A549 (cell line): ENCODE measurements at places on chromosomes 4 and X.

- no peak for DNase-seq
Measured at GRCh38 chr4:124936427-124936826, 223.9 kb upstream of the ANKRD50 start.

DNA sequence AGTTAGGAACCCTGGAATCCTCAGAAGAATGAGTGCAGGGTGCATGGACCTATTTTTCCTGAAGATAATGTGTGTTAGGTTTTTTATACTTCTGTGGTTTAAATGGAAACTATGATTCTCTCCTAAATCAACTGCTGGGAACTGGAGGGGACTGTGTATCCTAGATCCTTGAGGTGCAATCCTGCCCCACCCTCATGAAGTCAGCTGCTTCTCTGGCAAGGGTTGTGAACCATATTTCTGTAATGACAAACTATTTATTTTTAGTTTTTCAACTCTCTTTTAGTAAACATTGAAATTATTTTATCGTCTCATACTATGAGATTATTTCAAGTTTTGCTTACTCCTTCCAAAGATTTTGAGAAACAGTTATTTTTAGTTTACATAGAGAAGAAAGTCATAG lies 25.8 kb upstream of the VEGFC start:
- DNase-seq = no peak

DNA sequence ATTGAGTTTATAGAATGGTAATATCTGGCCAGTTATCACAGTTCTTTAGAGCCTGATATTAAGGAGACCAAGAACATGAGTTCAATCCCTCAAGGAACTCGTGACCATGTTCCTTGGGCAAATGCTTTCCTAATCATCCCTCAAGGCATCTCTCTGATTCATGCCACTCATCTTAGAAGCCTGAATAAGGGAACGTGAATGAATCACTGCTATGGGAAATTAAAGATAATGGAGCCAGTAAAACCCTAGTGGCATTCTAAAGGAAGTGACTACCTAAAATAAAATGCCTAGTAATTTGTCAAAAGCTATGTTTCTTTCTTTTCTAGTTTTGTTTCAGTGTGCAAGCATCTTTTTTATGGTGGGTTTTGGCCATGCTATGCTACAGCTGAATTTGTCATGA lies 1161.3 kb downstream of the C4orf33 start:
- DNase-seq = peak; percentile 18

DNA sequence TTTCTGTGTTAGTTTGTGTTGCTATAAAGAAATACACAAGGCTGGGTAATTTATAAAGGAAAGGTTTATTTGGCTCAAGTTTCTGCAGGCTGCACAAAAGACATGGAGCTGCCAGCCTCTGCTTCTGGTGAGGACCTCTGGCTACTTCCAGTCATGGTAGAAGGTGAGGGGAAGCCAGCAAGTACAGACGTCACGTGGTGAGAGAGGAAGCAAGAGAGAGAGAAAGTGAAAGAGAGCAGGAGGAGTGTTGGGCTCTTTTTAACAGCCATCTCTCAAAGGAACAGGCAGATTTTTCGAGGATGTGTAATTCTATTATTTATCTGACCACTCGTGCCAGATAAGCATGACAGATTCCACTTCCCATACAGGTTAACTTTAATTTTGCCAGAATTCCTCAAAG lies 1199.1 kb downstream of the ADGRL3 start:
- DNase-seq = no peak

DNA sequence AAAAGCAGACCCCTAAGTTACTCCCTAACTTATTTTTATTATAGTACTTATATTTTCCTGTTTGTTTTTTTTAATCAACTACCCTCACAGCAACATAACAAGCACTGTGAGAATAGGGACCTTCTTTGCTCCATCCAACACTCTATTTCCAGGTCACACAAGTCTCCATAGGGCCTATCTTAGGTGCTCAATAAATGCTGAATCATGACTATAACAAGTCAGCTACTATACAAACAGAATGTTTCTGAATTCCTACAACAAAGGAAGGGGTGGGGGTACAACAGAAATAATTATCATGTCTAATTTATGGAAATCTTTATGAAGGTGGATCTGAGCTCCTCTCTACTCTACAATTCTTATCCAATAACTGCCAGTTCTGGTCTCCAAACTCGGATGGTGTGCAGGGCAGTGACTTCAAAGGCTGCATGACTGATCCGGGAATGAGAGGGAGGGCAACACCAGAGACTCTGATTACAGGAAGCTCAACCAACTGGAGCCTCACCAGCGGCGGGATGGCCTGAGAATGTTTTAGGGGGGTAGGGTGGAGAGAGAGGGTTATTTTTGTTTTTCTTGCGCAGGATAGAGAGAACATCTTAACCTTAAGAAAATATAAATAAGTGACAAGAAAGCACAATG lies 71.1 kb downstream of the HADH start:
- DNase-seq = no peak

DNA sequence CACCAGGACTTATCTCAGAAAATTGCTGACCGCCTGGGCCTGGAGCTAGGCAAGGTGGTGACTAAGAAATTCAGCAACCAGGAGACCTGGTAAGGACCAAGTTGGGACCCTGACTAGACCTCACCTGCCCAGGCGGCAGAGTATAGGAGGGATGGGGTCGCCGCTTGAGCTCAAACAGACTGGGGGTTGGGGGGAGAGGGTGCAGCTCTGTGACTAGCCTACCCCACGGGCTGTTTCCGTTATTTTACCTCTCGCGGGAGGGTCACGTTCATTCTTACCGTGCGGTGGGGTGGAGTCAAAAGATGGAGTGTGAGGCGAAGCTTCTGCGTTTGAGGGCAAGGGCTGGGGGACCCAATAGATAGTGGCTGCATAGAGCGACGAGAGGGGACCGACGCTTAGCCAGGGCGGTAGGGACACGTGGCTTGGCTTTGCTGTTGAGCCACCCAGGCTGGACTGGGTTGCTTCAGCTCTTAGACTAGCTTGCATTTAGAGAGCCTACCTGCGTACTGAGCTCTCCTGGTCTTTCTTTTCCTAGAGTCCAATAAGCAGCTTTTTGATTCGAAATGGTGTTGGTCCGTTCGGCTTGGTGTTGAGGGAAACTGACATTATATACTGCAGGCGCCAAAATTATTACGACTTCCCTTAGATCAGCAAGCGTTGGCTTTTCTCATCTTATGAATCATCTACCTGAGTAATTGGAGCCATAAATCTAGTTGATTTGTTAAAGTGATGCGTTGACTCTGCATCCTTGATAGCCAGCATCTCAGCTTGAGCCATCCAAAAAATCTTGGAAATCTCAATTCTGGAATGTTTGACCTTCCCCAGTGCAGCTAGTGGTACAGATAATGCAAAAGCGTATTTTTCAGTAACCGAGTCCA lies 591 bp downstream of the PRPS1 start:
- DNase-seq = peak; percentile 64

- DNase-seq = no peak
Measured at GRCh38 chr4:109708990-109709389, 5.7 kb upstream of the CASP6 start.

GRCh38 chrX:115630204-115630603 lies 69.2 kb downstream of the PLS3 start:
- no peak for DNase-seq

DNA sequence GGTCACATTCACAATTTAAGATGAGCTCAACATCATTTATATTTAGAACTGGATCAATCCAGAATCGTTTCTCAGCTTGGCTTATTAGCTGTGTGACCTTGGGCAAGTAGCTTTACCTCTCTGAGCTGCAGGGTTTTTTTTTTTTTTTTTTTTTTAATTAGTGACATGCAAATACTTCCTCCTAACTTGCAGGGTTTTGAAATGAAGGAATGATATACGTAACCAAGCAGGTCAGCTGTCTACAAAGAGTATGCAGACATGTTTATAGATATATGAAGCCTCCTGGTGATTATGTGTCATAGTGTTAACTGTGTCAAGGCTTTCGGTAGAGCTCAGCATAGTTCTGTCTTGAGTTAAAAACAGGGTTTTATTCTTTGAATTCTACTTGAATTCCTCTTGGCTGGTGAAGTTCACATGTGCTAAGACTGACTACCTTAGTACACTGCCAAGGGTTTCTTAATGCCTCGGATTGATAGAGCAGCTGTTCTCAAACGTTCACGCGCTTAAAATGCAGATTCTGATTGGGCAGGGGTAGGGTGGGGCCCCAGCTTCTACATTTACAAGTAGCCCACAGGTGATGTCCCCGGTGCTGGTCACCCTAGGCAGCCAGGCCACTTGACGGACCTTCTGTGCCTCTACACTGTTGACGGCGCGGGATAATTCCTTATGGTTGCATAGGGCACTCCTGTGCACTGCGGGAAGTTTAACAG lies 654 bp upstream of the STS start:
- DNase-seq = peak; percentile 35

GRCh38 chr4:39435659-39436563 lies 22.8 kb downstream of the RPL9 start:
- no peak for DNase-seq

- DNase-seq = no peak
Measured at GRCh38 chrX:134658002-134658759, at the start of gene PLAC1. PLAC1 (minus strand) TSS chrX:134658471; CDS start chrX:134566682, 91,789 bp downstream.

- no peak for DNase-seq
Measured at GRCh38 chr4:97027728-97028410, 1115.4 kb downstream of the STPG2 start.

GRCh38 chr4:47032405-47033106 lies 1.2 kb downstream of the GABRB1 start:
- DNase-seq = peak; percentile 30

- peak; percentile 4 for DNase-seq
Measured at GRCh38 chrX:138034136-138034535, 468.2 kb downstream of the ZIC3 start.

GRCh38 chr4:47373709-47374108 lies 89.8 kb downstream of the COMMD8 start:
- no peak for DNase-seq

GRCh38 chr4:6891436-6892170 lies 18.0 kb upstream of the TBC1D14 start:
- no peak for DNase-seq

- no peak for DNase-seq
Measured at GRCh38 chr4:102586644-102587021, 85.5 kb downstream of the NFKB1 start.

- DNase-seq = no peak
Measured at GRCh38 chr4:170476351-170476750, 386.6 kb upstream of the AADAT start.

- DNase-seq = no peak
Measured at GRCh38 chrX:1534301-1535168, 2.5 kb downstream of the P2RY8 start.

- no peak for DNase-seq
Measured at GRCh38 chr4:38102957-38103588, 142.9 kb downstream of the PTTG2 start.

- peak; percentile 32 for DNase-seq
Measured at GRCh38 chrX:78119521-78120227, 15.6 kb downstream of the PGK1 start.

- DNase-seq = no peak
Measured at GRCh38 chrX:13485167-13485566, 84.2 kb upstream of the EGFL6 start.

DNA sequence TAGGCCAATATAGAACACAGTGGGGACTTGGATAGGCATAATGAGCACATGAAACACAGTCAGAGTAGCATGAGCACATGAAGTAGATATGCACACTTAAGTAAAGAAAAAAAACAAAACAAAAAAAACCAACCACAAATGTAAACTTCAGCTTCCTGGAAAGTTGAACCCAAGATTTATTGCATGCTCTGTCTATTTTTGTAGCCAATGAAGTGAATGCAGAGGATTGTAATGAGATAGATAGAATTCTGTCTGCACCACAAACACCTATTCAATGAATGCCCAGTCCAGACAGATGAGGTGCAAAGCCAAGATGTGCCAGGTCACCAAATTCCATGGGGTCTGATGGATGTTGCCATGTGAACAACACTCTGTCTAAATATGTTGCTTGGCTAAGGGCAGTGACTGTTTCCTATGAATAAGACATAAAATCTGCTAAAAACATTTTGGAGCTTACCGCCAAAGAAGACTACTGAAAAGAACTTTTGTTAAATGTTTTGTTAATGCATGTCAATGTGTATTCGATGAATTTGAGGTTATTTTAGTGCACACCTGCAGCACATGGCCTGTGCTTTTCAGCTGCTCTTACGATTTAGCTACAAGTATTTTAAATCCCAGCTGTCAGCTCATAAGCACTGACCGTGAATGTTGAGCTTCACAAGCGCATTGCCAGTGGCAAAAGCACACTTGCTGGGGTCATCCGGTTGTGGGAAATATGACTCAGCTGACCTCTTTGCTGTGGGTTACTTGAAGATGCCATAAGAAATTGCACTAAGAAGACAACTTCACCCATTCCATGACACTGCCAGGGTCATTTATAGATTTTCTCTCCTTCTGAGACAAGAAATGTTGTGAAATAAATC lies 374.8 kb upstream of the GNPDA2 start:
- DNase-seq = no peak

DNA sequence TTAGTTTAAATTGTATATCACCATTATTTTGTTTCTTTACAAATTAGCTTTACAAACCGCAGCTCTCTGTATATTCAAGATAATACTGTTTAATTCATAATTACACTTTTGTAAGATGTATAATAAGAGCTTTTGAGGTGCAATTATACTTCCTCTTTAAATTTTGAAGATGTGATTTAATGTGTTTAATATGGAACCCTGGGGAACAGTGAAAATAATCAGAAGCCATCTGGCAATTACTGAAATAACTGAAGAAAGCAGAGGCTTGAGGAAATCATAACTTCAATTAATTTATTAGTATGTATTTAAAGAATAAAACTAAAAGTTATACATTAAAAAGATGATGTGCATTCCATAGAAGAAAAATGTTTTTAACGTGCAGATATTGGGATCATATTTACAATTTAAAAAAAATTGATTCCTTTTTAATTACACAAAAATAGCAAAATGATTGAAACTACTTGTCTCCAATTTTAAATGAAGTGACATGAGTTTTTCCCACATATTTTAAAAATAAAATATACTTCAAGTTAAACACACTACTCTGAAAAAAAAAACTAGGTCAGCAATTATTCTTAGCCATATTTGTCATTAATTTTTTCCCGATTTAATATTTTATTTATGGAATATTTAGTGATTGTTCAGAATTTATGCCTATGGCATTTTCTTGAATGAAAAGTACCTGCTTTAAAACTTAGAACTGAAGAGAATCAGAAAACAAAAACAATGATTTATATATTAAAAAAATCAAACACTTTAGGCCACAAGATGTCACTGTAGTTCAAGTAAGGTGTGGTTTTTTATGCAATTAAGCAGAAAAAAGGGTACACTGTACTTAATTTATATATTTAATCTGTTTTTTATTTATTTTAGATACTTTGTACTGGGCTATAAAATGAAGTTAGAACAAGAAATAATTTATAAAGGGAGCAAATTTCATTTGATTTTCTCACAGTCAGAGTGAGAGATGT lies 942.7 kb upstream of the NDST4 start:
- no peak for DNase-seq

DNA sequence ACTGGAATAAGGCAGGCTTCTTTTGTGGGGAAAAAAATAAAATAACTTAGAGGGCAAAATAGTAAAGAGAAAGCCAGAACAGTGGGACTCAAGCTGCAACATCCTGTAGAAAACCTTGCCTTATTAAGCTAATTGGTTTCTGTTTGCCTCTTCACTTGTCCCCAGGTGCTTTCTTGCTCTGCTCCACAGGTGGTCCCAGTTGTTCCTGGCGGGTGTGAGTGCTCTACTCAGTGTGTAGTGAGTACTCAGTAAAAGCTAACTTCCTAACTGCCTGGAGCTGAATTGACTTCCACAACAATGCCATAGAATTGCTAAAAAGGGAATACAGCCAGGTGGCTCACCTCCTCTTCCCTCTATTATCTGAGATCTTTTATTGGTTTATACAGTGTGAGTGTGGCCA lies 930.2 kb downstream of the C4orf33 start:
- no peak for DNase-seq

- DNase-seq = no peak
Measured at GRCh38 chr4:176792326-176793059, at the start of gene VEGFC. VEGFC (minus strand) TSS chr4:176792922; CDS start chr4:176792311, 611 bp downstream.

- DNase-seq = no peak
Measured at GRCh38 chr4:2630556-2631273, 94.3 kb downstream of the FAM193A start.
